ENCODE measurements at places on chromosomes 7 and 10.

- DNase-seq = no peak
- H3K36me3 ChIP-seq = no peaks in the 10 kb centered on the region
- H3K27me3 ChIP-seq = no peaks in the 10 kb centered on the region
- H3K4me1 ChIP-seq = no peaks in the 10 kb centered on the region
These were observed 2.8 kb downstream of the CALML5 start for GRCh38 chr10:5496261-5497250.

DNA sequence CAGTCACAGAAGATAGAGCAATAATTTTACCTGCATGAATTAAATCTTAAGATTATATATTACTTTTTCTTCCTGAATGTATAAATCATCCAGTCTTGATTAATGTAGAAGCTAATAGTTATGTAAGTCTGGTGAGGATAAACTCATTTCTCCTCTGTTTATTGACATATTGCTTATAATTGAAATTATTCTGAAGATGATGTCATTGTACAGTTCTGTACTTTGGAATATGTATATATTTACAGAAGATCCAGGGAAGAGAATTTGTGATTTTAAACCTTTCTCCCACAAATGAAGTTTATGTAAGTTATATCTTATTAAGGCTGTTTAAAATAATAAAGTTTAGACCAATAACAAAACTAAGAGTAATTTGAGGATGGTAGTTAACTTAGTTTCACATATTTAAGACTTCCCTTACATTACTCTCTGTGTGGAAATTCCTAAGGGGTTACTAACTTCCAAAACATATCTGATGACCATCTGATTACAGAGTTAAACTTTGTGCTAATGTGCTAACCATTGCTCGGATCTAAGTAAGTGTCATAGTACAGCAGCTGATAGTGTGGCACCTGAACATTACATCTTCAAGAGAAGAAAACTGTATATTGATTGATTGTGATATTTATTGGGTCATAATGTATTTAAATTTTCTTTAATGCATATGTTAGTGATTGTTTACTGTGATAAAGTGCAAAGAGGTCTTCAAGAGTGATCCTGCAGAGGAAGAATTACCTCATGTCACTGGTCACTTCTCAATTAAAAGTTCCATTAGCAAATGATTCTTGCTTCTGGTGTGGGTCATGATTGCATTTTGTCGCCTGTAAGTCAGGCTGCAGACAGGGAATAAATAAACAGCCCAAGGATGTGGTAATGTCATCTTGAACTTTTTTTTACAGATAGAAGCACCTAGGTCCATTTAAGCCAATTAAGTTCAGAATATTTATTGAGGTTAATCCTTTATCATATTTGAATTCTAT lies 96.9 kb downstream of the UBE3C start:
- no peak overlapping the region for H3K4me3 ChIP-seq
- H3K4me1 ChIP-seq = peaks cover 12% of the 10 kb centered on the region
- H3K27ac ChIP-seq = no peak overlapping the region
- no peaks in the 10 kb centered on the region for H3K27me3 ChIP-seq
- no peak for DNase-seq
- peaks cover 68% of the 10 kb centered on the region for H3K36me3 ChIP-seq

DNA sequence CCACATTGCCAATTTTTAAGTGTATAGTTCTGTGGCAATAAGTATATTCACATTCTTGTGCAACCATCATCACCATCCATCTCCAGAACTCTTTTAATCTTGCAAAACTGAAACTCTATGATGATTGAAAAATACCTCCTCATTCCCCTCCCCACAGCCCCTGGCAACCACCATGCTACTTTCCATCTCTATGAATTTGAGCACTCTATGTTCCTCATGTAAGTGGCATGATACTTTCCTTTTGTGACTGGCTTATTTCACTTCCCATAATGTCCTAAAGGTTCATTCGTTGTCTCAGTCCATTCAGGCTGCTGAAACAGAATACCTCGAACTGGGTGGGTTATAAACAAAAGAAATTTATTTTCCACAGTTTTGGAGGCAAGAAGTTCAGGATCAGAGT lies 23.4 kb upstream of the EGR2 start:
- H3K4me3 ChIP-seq = no peak overlapping the region
- H3K36me3 ChIP-seq = no peaks in the 10 kb centered on the region
- H3K27me3 ChIP-seq = no peaks in the 10 kb centered on the region

GRCh38 chr7:26052706-26053105 lies 99.3 kb upstream of the NFE2L3 start:
- no peaks in the 10 kb centered on the region for H3K36me3 ChIP-seq
- no peak overlapping the region for H3K4me3 ChIP-seq
- no peak for DNase-seq
- H3K4me1 ChIP-seq = no peaks in the 10 kb centered on the region
- H3K27ac ChIP-seq = no peak overlapping the region

GRCh38 chr7:90178166-90178565 lies 23.9 kb downstream of the STEAP1 start:
- H3K36me3 ChIP-seq = no peaks in the 10 kb centered on the region
- no peak for DNase-seq
- H3K27me3 ChIP-seq = no peaks in the 10 kb centered on the region
- peak overlapping the region; percentile 82 for H3K27ac ChIP-seq
- H3K4me1 ChIP-seq = peaks cover 54% of the 10 kb centered on the region

DNA sequence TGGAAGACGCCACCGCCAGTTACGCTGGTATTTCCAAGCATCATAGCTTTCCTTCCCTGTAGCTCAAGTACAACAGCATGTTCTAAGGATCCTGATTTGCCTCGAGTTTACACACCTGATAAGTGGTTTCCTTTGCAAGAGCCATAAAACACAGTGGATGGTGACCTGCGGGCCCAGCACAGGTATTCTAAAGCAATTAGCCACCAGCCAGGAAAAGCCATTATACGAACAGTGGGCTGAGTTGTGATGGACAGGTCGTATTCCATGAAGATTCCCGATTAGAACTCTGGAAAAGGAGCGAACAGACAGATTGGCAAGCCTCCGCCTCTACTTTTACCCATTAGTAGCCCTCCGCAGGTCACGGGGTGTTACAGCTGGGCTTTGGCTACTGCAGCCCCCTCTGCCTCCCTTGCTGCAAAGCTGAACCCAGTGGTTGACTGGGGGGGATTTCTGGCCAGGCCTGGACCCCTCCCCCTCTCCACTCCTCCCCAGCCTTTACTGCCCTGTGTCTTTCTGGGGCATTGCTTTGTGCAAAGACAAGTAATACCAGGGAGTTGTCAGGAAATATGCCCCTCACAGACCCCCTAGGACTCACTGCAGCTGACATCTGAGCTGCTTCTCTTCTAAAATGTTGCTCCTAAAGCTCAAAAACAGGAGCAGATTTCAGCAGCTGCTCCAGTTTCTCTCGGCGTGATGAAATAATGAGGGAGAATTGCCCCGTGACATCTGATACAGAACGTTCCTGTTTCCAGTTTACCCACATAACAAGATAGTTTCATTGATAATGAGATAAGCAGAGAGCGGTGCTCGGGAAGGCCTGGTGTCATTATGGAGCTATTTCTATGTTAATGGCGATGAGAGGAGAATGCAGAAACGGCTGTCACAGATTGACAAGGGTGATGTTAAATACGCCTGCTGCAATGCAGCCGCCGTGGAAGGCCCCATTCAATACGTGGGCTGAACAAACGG lies 214.4 kb downstream of the CCSER2 start:
- H3K4me1 ChIP-seq = peaks cover 37% of the 10 kb centered on the region
- H3K36me3 ChIP-seq = peaks cover 8% of the 10 kb centered on the region
- no peaks in the 10 kb centered on the region for H3K27me3 ChIP-seq
- no peak overlapping the region for H3K27ac ChIP-seq

DNA sequence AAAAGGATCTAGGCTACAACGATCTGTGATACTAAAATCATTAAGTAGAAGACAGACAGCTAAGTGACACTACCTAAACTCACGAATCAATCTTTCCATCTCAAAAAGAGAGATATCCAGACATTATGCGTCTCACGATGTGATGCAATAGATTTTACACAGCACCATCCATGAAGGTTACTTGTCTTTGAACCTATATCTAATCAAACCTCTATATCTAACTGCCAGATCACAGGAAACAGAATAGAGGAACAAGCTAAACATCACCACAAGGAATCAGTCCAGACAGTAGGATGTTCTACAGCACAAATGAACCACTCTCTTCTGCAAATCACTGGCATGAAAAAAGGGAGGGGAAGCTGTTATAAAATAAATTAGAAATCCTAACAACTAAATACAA lies 4.1 kb downstream of the RAPGEF5 start:
- H3K27me3 ChIP-seq = peaks cover 24% of the 10 kb centered on the region
- DNase-seq = no peak
- H3K27ac ChIP-seq = no peak overlapping the region
- no peak overlapping the region for H3K4me3 ChIP-seq
- no peaks in the 10 kb centered on the region for H3K4me1 ChIP-seq

DNA sequence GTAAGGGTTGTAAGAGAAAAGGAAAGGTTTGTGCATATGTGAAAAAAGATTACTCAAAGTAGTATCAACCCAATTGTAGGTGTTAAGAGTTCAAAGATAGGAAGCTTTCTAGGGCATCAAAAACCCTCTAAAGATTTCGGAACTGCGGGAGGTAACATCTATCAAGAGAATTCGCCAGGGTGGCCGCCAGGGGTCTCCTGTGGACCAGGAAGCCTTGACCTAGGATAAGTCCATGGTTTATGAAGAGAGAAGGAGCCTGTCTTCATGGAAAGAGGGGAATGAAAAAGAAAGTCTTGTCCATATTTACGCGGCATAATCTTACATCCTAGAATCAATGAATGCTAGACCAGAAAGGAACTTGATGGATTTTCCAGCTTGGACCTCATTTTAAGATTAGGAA lies 140.7 kb upstream of the CALCR start:
- H3K4me3 ChIP-seq = no peak overlapping the region
- DNase-seq = peak; percentile 16
- H3K36me3 ChIP-seq = no peaks in the 10 kb centered on the region
- no peaks in the 10 kb centered on the region for H3K4me1 ChIP-seq
- no peak overlapping the region for H3K27ac ChIP-seq
- peaks cover 13% of the 10 kb centered on the region for H3K27me3 ChIP-seq

DNA sequence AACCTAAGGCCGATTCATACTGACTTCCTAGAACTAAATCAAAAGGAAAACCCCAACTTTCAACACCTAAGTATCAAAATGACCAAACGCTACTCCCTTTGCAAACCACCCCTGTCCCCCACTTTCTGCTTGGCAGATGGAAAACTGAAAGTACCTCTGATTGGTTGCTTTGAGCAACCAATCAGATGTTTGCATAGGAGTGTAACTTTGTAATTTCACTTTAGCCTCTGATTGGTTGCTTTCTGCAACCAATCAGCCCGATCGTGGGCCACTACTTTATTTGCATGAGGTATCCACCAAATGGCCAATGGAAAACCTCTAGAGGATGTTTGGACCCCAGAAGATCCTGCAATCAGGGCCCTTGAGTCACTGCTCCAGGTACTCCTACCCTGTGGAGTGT lies 12.3 kb upstream of the SNX10 start:
- H3K4me3 ChIP-seq = no peak overlapping the region
- H3K27ac ChIP-seq = no peak overlapping the region
- no peaks in the 10 kb centered on the region for H3K4me1 ChIP-seq
- no peak for DNase-seq
- no peaks in the 10 kb centered on the region for H3K27me3 ChIP-seq

DNA sequence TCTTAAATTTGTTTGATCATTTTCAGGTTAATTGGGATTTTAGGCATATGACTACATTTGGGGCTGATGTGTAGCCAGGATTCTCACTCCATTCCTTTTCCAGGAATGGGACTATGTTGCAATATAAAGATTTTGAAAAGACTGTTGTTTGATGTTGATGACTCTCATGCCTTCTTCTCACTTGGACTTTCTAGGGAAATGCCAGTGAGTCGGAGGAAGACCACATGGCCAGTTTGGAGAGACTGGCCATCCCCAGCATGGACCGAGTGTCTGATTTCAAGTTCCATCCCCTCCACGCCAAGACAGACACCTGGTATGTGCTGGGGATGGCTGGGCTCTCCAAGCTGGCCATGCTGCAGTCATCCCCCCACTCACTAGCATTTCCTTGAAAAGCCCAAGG lies 5.5 kb downstream of the IGFBP3 start:
- no peaks in the 10 kb centered on the region for H3K27me3 ChIP-seq
- no peak overlapping the region for H3K27ac ChIP-seq
- no peak for DNase-seq
- H3K36me3 ChIP-seq = peaks cover 19% of the 10 kb centered on the region
- peaks cover 30% of the 10 kb centered on the region for H3K4me1 ChIP-seq

GRCh38 chr7:121336579-121336978 lies 7.8 kb downstream of the WNT16 start:
- H3K4me1 ChIP-seq = peaks cover 3% of the 10 kb centered on the region
- no peak overlapping the region for H3K4me3 ChIP-seq
- H3K36me3 ChIP-seq = no peaks in the 10 kb centered on the region
- H3K27me3 ChIP-seq = peaks cover 11% of the 10 kb centered on the region

GRCh38 chr7:127948930-127949329 lies 82.3 kb downstream of the LRRC4 start:
- H3K4me3 ChIP-seq = no peak overlapping the region
- no peaks in the 10 kb centered on the region for H3K27me3 ChIP-seq
- no peaks in the 10 kb centered on the region for H3K4me1 ChIP-seq
- 0 out of 2 replicates have a peak, but pooled peaks cover 1% of the 10 kb centered on the region for H3K36me3 ChIP-seq

- H3K27ac ChIP-seq = no peak overlapping the region
- no peaks in the 10 kb centered on the region for H3K4me1 ChIP-seq
- H3K36me3 ChIP-seq = no peaks in the 10 kb centered on the region
- DNase-seq = no peak
These were observed 82.4 kb downstream of the EBF3 start for GRCh38 chr10:129881641-129882040.

DNA sequence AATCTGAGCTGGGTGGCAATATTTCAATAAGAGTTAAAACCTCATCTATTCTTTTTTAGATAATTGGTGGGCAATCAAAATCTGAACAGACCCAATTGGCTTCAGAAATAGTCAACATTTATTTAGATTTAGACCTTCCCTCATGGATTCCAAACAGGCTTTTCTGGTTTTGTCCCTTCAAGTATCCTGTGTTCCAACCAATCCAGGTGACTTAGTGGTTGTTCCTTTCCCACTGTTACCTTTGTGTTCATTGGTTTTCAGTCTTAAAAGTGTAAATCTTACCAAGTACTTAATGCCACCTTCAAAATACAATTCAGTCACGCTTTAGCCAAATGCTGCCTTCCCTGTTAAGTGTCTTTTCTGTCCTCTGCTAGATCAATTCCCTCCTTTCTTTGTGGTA lies 85.9 kb downstream of the AHR start:
- H3K4me3 ChIP-seq = no peak overlapping the region
- H3K4me1 ChIP-seq = no peaks in the 10 kb centered on the region
- no peaks in the 10 kb centered on the region for H3K36me3 ChIP-seq
- no peak overlapping the region for H3K27ac ChIP-seq

DNA sequence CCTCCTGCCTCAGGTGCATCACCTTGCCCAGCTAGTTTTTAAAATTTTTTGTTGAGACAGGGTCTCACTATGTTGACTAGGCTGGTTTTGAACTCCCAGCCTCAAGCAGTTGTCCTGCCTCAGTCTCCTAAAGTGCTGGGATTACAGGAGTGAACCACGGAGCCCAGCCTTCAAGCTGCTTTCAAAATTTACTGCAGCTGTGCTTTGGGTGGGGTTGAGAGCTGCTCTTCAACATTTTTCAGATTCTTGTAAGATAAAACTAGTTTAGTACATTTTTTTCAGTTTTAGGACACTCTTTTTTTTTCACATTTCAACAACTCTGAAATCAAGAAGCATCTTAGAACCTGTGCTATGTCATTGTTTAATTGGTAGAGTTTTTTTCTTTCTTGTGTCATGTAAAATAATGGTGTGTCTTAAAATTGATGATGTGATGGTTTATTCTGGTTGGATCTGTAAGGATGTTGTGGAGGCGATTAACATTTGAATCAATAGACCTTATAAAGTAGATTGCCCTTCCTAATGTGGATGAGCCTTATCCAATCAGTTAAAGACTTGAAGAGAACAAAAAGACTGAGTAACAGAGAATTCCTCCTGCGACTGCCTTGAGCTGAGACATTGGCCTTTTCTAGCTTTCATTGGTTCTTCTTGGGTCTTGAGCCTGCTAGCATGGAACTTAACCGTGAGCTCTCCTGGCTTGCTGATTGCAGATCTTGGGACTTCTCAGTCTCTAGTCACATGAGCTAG lies 13.5 kb downstream of the PLEKHA8 start:
- H3K4me3 ChIP-seq = no peak overlapping the region
- no peaks in the 10 kb centered on the region for H3K27me3 ChIP-seq
- peaks cover 12% of the 10 kb centered on the region for H3K36me3 ChIP-seq

Measured in SJSA1 (cell line).